ENCODE measurements at places on chromosomes 3 and 15.

GRCh38 chr3:195388380-195388779, 54.4 kb downstream of the ACAP2 start:
- DNase-seq, result no peak

DNA sequence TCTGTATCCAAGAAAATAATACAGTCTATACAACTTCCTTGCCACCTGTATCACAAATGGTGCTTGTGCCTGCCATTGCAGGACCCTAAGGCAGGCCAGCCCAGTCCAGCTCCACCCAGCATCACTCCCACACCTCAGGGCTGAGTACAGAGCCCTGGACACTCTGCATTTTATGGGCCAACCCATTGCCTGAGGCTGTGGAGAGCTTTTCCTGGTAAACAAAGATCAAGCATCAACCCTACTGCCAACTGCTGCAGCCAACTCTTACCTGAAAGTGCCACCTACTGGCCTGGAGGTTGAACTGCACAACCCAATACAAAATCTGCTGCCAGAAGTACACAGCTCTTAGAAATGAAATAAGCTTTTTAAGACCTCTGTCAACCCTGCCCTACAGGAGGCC, 1082.2 kb downstream of the NAALADL2 start:
- DNase-seq, result no peak

DNA sequence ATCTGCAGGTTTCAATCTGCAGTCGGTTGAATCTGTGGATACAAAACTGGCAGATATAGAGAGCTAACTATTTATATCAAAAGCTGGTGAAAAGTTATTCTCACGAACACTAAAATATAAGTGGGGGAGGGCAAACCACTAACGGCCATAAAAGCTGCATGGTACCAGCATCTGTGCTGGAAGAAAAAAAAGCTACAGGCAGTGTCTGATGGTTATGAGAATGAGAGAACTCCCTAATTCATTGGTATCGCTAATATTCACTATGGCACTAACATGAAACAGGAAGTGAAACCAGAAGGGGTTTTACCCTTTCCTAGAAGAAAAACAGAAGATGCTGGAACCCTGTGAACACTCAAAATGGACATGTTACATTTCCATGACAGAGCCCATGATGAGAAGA, 15.9 kb downstream of the CEP70 start:
- DNase-seq, result no peak

- no peak for DNase-seq
Measured at GRCh38 chr3:31768479-31769125, 212.5 kb downstream of the OSBPL10 start.

GRCh38 chr3:120013481-120013880, 80.8 kb downstream of the GSK3B start:
- no peak for DNase-seq

DNA sequence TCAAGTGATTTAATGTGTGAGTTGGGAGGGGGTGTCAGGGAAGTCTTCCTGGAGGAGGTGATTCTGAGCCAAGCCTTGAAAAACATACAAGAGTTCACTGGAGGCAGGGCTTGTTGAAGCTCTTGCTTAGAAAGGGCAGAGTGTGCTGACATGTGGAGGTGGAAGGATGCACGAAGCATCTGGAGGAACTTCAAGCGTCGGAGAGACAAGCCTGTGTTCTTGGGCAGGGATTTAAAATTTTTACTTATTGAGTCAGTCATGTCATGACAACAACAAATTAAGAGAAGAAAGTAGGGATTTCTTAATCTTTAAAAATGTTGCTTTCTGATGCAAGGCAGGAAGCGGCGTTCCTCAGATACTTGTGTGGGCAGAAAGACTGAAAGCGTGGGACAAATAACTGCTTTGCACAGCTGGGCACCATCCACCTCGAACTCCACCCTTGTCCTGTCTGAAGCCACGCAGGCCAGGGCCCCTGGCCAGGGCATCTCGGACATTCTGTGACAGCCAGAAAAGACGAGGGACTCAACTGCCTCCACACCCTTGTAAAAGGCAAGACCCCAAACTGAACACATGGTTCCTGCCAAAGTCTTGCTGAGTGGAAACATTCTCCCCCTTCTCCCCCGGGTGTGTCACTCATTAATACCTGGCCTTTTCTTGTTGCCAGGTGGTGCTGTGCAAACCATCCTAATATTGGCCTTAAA, 6.9 kb upstream of the IL16 start:
- DNase-seq, result no peak

- no peak for DNase-seq
Measured at GRCh38 chr15:53549697-53550305, 209.7 kb downstream of the WDR72 start.

- no peak for DNase-seq
Measured at GRCh38 chr3:160450846-160451245, 1.3 kb upstream of the TRIM59 start.

DNA sequence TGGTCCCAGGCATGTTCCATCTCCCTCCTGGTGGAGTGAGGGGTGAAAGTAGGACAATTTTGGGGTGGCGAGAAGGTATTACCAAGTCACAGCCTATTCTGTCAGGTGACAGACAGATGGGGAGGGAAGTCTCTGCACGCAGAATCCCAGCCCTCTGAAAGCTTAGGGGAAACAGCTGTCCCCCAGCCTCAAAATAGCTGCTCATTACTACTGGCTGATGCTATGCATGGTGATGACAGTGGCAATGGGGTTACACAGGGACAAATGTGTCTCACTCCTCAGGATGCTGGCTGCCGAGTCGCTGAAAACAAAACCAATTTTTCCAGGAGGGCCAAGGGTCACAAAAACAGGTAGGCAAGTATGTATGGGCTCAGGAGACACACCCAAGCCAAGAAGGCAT, 68.8 kb upstream of the OXTR start:
- DNase-seq, result no peak

- DNase-seq, result no peak
Measured at GRCh38 chr3:143806038-143806437, 42.2 kb downstream of the SLC9A9 start.

DNA sequence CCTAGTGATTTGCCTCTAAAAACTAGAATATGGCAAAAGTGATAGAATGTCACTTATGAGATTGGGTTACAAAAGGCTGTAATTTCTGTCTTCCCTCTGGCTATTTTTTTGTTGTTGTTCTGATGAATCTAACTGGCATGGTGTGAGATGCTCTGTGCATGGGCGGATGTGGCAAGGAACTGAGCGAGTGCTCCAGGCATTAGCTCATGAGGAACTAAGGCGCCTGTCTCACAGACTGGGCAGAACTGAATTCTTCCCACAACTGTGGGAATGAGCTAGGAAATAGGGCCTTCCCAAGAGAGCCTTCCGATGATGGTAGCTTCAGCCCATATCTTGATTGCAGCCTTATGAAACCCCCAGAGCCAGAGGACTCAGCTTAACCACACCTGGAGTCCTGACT, 222.5 kb downstream of the NR2F2 start:
- no peak for DNase-seq

GRCh38 chr15:83477172-83477807, 30.1 kb downstream of the SH3GL3 start:
- DNase-seq, result no peak

- no peak for DNase-seq
Measured at GRCh38 chr3:85539232-85539631, 580.4 kb downstream of the CADM2 start.

- no peak for DNase-seq
Measured at GRCh38 chr3:11908981-11909698, 62.5 kb upstream of the TAMM41 start.
